CD4-positive, alpha-beta T cell treated with Interleukin-2 at 100 ng/mL for 4 hours (primary cell): ENCODE measurements at places on chromosomes 1 and 21.

DNA sequence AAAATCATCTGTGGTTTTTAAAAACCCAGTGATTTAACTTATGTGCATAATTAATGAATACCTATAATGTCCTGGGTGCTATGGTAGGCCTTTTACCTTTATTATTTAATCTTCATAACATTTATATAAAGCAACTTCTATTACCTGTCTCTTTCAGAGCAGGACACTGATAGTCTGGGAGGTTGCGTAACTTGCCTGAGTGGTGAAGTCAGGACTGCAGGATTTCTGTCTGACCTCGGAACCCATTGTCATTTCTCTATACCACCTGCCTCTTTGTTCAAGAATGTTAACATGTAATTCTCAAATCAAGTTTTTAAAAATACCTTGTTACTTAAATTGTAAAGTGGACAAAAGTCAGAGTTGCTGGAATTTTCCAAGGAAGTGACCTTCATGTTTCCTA, 41.0 kb upstream of the BACH1 start:
- DNase-seq = no peak

- no peak for DNase-seq
Observed at GRCh38 chr1:89873288-89873687, 52.5 kb downstream of the LRRC8D start.

GRCh38 chr1:111222308-111223125, 5.0 kb upstream of the CHI3L2 start:
- peak; percentile 78 for DNase-seq

DNA sequence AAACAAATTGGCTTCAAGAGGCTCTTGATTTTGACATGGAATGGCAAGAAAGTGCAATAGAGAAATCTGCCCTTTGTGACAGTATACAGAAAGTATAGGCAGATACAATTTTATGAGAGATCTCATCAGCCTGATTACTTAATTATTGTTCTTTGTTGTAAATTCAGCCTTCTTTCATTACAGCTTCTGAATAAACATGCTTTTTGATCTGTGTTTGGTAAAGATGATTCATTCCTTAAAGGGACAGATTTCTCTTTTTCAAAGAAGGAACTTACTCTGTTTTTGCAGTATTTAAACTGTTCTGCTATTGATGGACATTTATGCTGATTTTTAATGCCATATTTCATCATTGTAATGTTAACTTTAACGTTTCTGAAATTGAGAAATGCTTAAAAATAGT, 13.7 kb upstream of the MPC2 start:
- DNase-seq = no peak

GRCh38 chr1:21921100-21921875, 15.8 kb downstream of the HSPG2 start:
- no peak for DNase-seq

DNA sequence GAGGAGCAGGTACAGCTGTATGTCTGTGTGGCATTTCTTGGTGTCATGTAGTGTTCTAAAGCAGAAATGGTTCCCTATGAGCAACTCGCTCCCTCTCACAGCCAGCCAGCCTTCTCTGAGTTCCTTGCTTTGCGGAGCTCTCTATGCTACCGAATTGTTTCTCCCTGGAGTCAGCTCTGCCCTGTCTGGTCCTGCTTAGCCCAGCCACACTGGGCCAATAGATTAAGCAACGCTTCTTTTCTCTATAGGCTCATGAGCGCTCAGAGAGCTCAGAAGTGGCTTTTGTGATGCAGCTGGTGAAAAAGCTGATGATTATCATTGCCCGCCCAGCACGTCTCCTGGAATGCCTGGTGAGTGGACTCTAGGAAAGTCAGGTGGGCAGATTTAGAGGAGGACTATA, 113.1 kb downstream of the PIK3R3 start:
- DNase-seq = no peak

DNA sequence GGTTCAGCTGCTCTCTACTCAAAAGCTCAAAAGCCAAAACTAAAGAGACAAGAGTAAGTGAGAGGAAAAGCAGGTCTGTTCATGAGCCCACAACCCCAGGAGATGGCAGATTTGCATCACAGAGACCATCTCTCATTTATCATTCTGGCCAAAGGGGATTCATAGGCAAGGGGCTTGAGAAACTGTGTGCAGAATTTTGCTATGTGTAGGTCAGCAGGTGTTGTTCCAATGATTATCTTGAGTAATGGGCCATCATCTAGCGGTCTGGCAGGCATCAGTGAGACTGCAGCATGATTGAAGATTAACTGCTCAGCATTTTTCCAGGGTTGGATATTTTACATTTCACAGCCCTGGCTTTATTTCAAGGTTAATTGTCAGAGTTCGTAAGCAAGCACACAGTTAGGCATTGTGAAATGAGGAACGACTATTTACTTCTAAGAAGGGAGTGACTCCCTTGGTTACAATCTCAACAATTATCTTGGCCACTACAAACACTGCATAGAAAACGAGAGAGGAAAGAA, 1204.6 kb upstream of the TMPRSS15 start:
- no peak for DNase-seq

DNA sequence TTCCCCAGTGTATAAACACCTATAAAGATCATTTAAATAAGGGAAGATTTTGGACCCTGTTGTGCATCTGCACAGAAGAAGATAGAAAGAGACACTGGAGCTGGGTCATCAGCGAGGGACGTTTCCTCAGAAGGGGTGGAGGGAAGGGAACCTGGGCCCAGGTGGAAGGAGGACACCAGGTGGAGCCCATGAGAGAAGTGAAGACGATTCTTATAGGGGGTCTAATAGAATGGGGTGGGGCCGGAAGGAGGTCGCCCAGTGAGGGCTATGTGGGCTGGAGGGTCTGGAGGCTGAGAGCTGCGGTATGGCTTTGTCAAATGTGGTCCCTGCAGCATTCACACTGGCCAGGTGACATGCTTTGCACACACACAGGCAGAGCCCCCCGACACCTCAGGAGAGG, 13.7 kb downstream of the KIRREL1 start:
- DNase-seq = no peak

DNA sequence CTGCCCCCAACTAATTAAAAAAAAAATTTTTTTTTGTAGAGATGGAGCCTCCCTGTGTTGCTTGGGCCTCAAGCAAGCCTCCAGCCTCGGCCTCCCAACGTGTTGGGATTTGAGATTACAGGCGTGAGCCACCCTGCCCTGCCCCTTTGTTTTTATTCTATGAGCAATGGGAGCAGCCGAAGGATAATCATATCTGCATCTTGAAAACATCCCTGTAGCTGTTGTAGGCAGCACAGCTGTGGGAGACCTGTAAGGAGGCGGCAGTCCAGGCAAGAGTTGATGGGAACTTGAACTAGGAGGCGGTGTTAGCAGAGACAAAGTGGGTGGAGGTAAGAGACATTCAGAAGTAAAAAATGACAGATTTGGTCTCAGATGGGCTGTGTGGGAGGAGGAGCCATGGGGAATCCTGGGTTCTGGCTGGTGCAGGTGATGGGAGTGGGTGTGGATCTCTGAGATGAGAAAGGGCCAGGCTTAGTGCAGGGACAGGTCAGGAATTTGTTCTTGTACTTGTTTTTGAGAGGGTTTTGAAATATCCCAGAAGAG, 31.3 kb downstream of the STUM start:
- DNase-seq = no peak

DNA sequence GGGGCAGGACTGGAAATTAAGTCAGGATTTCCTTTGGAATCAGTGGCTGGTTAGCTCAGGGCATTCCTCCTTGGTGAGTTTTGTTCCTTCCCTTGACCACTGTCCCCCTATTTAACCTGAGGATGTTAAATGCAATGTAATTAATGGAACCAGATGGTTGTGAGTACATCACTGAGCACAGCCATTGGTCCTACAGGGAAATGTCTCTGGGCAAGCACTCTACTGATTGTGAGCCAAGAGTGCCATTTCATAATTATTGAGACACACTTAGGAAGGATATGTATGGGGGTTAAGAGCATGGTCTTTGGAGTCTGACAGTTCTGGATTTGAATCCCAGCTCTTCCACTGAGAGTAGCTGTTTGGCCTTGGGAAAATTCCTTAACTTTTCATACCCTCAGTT, 74.4 kb downstream of the SPAG17 start:
- no peak for DNase-seq

DNA sequence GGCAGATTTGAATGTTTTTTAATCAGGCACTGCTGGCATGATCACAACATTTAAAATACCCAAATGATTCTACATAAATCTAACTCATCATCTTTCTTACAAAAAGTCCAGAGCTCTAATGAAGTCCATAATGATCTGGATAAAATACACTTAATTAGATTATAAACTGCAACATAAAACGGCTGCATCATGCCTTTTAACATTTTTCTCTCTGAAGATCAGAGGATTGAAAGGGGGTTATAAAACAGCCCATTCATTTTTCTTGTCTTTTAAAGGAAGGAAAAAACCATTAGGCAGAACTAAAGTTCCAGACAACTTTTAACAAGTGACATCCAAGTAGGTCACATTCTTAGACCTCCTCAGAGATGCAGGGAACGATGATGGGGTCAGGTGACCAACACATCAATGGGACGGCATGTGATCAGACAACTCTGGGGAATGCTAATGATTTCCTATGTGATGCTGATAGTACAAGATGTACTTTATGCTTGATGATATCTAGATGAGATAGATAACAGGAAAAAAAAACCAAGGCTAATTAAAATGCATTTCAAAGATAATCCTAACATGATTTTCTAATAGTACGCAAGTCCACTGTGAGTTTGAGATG, 455.1 kb downstream of the SMYD3 start:
- no peak for DNase-seq

- no peak for DNase-seq
Observed at GRCh38 chr1:207243442-207244408, 77.8 kb upstream of the CD55 start.

DNA sequence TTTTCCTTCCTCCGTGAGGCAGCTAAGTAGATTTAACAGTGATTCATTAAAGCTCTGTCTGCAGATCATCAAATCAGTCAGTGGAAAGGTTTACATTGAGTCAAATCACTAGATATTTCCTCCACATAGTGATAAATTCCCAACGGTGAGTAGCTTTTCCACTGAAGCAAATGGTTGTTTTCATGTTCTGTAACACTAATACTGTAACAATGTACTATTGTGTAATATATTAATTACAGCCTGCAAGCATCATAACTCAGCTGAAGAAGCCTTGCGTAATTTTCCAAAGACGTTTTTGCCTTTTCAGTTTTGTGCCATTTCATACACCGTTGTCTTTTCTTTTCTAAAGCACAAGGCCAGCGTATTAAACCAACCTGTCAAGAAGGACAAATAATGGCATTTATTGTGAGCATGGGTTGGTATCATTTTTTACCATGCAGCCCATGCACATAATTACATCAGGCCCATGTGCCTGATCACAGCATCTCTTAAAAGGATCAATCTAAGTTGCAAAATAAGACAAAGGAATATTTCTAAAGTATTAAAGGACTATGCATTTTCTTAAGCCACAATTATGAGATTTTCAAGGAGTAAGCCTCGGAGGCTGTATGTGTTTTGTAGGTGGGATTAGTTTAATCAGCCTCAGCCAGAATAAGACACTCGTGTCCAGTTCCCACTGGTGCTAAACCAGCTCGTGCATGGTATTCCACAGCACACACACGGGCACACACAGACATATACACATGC, 16.7 kb upstream of the PDE9A start:
- no peak for DNase-seq

GRCh38 chr1:16348414-16349182, 3.7 kb downstream of the FBXO42 start:
- DNase-seq = no peak

DNA sequence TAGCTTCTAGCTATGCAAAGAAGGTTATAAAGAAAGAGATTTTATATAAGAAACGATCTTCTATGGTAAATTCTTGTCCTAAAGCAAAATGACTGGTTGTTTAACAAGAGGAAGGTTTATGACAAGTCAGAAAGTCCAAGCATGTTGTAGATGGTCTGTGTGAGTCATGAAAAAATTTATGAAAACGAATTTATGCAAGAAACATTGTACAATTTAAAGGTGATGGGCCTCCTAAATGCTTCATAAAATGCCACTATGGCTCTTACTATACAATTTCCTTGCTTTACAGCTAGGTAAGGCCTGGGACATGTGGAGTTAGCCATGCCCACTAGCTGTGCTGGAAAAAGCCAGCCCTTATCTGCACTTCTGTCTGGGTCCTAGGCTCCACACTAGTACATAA, 125.4 kb downstream of the PTGER3 start:
- no peak for DNase-seq

GRCh38 chr1:52209429-52209828, 67.5 kb downstream of the ZFYVE9 start:
- no peak for DNase-seq

GRCh38 chr1:224846119-224846907, 83.2 kb upstream of the DNAH14 start:
- DNase-seq = no peak

GRCh38 chr1:55986003-55986402, 593.4 kb downstream of the PLPP3 start:
- DNase-seq = no peak

DNA sequence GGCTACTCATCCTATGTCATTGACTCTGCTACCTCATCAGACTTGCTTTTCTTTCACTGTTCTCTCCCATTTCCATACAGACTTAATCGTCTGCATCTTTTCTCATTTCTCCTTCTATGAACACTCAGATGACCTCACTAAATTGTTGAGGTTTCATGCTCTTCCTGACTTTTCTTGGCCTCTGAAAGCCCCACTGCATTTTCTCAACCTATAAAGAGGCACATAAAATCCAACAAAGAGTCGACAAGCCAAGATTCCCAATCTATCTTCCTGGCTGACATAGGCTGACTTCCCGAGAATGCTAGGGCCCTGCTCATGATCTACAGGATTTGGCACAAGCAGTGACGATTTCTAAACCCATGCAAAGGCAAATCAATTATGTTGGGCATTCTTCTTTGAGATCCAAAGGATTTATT, 280.8 kb upstream of the DPYD start:
- DNase-seq = no peak

DNA sequence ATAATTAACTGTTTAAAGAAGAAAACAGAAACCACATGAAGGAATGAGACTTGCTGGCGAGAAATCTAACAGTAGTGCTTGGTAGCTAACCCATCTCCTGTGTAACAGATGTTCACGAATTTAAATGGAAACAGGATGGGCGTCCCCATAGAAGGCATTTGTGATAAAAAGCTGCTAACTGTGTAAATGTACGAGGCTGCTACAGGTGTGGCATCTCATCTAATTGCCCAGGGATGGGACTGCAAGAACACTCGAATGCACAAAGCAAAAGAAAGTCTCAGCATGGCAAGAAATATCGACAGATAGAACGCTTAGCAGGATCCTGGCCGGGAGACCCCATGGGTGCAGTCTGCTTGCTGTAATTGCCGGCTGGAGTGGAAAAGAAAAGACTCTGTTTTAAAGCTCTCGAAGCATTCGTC, 112.7 kb downstream of the RUNX1 start:
- peak; percentile 67 for DNase-seq

DNA sequence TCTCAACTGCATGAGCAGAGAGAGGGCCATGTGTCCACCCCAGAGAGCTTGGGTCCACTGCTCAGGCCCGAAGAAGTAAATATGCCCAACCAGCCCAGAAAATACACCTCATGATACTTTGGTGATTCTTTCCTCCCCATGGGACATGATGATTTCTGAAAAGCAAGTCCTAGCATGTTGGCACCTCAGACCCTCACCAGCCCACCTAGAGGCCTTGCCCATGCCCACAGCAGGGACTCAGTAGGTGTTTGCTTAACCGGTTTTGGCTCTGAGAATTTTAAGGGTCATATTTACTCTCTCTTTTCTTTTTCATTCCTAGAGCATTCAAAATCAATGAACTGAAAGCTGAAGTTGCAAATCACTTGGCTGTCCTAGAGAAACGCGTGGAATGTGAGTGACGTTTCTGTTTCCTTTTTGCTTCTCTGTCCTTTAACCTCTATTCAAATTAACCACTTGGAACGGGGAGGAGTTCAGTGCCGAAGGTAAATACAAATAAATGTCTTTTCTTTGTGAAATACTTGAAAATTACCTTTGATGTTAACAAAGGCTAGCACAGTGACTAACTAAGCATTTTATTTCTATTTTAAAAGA, 79.7 kb downstream of the PDE9A start:
- no peak for DNase-seq
